ENCODE measurements at places on chromosomes 4 and X. TPM values are rescaled to one million over a fixed set of nuclear protein-coding genes. Genes with fewer than 3 reads are reported as not detected.
A peak's percentile ranks its signal among the peaks of the same experiment; 100 is the strongest.

The GABRG1 gene
- 0.03 TPM for total RNA-seq

The CDKL2 gene
- total RNA-seq: 2.3 TPM

The NUDT6 gene
- 5.9 TPM for total RNA-seq

The AREG gene
- 0.57 TPM for total RNA-seq

The SPANXA1 gene
- total RNA-seq: not detected

DNA sequence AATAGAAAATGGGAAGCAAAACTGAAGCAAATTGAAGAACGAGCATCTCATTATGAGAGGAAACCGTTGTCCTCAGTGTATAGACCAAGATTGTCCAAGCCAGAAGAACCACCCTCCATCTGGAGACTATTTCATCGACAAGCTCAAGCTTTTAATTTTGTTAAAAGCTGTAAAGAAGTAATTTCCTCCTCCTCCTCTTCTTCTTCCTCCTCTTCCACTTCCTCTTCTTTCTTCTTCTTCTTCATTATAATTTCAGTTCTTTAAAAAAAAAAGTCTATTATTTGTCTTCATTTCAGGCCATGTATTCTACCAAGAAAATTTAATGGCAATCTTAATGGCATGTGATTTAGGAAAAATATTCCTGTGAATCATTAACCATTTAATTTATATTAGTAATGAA lies 7.6 kb downstream of the PRIMPOL start:
- DNase-seq: no peak

- DNase-seq: no peak
These were observed 18.4 kb upstream of the STK26 start for GRCh38 chrX:132004728-132005127.

DNA sequence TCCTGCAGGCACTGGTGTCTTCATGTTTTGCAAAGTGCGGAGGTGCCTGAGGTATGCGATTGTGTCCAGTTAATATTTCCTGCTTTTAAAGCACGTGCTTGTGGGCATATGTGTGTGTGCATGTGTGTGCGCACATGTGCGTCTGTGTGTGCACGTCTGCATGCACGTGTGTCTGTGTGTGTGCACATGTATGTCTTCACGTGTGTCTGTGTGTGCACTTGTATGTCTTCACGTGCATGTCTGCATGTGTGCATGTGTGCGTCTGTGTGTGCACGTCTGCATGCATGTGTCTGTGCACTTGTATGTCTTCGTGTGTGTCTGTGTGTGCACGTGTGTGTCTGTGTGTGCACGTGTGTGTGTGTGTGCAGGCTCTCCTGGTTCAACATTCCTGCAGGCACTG lies 49.5 kb downstream of the SHOX start:
- no peak for DNase-seq

GRCh38 chrX:41870719-41871151 lies 52.6 kb downstream of the CASK start:
- DNase-seq: no peak

DNA sequence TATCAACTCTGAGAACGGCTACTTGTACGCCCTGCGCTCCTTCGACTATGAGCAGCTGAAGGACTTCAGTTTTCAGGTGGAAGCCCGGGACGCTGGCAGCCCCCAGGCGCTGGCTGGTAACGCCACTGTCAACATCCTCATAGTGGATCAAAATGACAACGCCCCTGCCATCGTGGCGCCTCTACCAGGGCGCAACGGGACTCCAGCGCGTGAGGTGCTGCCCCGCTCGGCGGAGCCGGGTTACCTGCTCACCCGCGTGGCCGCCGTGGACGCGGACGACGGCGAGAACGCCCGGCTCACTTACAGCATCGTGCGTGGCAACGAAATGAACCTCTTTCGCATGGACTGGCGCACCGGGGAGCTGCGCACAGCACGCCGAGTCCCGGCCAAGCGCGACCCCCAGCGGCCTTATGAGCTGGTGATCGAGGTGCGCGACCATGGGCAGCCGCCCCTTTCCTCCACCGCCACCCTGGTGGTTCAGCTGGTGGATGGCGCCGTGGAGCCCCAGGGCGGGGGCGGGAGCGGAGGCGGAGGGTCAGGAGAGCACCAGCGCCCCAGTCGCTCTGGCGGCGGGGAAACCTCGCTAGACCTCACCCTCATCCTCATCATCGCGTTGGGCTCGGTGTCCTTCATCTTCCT lies 2.7 kb downstream of the PCDH10 start:
- peak; percentile 81 for DNase-seq

DNA sequence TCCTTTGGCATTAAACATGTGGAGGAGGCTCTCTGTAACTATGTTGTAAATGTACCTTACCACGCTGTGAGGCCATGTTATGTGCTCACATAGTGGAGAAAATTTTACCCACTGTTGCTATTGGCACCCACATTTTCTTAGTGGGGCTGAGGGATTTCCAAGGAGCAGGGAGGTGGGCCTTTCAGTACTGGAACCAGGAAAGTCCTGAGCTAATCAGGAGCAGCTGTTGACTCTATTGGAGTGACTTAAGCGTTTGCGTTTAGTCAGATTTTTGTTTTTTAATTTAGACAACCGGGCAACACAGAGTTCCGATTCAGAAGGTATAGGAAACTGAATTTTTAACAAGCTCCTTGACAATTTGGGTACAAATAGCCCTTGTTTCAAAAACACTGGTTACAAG lies 30.7 kb upstream of the WDR17 start:
- DNase-seq: no peak

DNA sequence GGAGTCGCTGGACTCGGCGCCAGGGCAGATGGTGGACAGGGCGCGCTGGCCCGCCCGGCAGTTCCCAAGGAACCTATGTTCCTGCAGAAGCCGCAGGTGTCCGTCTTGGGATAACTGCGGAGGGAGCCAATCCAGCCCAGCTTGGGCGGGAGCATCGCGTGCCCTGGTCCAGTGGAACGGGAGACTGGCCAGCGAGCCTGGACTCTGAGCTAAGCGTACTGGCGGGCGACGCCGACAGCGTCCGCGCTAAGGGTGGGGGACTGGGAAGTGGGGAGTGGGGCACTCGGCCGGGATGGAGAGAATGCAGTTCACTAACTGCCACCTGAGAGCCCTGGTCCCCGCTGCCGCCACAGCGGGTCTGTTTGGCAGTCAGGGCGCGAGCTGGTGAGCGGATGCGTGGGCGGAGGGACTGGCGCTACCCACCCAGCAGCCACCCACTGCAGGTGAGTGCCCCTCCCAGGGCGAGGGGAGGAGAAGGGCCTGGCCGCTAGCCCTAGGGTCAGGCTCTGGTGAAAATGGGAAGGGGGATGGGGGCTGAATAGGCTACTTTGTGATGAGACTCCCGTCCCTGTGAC lies 1.3 kb upstream of the MAMLD1 start:
- peak; percentile 78 for DNase-seq

DNA sequence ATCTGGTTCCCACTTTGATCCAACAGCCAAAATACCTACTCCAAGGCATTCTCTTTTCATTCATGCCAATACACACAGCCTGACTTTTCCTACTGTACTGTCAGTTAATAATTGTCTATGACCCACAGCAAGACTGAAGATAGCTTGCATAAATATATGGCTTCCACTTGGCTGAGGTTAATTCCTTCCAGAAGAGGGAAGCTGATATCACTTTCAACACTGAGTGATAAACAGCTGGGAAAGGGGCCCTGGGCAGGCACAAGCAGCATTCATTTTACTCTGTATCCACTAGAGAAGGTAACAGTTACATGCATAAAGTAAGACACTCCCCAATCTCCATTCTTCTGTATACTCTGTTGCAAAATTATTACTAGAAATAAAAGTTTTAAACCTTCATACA lies 200.2 kb upstream of the UGT8 start:
- DNase-seq: no peak

DNA sequence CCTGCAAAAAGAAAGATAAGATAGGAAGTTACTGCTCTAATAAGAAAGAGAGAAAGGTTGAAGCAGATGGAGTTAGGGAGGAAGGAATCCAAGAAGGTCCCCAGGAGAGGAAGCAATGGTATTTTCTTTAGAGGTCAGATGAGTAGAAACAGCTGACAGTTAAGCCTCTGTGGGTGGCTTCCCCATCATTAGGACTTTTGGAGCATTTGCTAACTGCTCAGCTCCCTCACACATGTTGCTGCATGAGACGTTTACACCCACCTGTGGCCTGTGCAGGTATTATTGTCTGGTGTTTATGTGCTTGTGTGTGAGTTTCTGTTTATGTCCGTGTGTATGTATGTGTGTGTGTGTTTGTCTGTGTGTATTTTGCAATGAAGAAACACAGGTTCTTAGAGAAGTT lies 346.8 kb downstream of the RAB28 start:
- DNase-seq: no peak
